ENCODE measurements at places on chromosomes 12 and 14. TPM values are rescaled to one million over a fixed set of nuclear protein-coding genes. Genes with fewer than 3 reads are reported as not detected.

CACNA2D4 gene
- total RNA-seq: not detected

SLC7A8 gene
- 6.7 TPM for total RNA-seq

SCN8A gene
- 13.8 TPM for total RNA-seq

INHBC gene
- total RNA-seq: not detected

CDK4 gene
- 152 TPM for total RNA-seq

HELB gene
- 0.86 TPM for total RNA-seq

CLEC1B gene
- total RNA-seq: not detected

EFS gene
- 8.6 TPM for total RNA-seq

EIF5 gene
- total RNA-seq: 133 TPM

DNA sequence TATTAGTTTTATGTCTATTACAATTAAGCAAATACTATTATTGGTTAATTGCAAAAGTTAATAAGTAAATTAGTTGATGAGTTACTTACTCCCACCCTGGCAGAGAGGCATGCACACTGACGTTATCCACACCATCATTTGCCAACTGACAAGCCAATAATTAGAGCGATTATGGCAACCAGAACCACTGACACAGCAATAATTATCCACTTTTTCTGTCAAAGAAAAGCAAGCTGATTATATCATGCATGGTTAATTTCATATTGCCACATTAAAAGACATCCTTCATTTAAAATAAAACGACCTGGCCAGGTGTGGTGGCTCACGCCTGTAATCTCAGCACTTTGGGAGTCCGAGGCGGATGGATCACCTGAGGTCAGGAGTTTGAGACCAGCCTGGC lies 43.1 kb downstream of the STX2 start:
- no peak for DNase-seq

GRCh38 chr14:71554959-71555612 lies 377.1 kb upstream of the RGS6 start:
- DNase-seq: no peak

GRCh38 chr12:104204690-104205480 lies 10.7 kb upstream of the TXNRD1 start:
- DNase-seq: no peak

DNA sequence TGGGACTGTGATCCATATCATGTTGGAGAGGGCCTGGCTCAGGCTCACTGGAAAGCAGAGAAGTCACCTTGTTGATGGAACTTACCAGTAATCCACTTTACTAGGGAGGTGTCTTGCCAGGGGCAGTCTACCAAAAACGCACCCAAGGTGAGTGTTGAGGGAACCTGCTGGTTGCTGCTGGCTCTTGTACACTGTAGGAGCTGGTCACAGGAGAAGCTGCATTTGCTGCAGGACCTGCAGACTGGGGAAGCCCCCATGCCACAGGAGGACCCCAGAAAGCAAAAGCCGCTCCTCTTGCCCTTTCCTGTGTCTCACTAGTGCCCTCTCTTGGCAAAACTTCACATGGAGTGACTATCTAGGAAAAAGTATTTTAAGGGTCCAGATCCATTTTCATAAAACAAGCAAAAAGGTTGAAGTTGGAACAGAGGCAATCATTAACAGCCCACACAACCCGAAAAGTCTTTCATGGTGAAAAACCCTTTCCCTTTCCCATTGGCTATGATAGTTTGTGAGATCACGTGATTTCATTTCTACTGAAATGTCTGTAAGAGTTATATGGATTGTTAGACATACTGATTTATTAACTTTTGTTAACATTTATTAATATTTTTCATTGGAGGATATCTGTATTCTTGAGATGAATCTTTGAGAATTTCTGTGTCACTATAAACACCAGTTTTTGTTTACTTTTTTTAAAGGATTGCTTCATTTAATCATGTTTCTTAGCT lies 59.2 kb downstream of the RASSF8 start:
- peak; percentile 61 for DNase-seq

DNA sequence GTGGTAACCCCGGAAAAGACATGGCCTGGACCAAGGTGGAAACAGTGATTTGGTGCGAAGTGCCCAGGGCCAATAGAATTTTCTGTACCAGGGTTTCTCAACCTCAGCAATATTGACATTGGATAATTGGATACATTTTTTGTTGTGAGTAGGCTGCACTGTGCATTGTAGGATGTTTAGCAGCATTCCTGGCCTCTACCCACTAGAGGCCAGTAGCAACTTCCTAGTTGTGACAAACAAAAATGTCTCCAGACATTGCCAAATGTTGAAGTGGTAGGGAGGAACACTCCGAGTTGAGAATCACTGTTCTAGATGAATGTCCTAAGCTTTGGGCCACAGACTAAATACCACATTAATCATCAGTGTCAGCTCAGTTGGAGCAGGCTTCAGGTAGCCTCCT lies 6.2 kb upstream of the CGRRF1 start:
- DNase-seq: peak; percentile 73

DNA sequence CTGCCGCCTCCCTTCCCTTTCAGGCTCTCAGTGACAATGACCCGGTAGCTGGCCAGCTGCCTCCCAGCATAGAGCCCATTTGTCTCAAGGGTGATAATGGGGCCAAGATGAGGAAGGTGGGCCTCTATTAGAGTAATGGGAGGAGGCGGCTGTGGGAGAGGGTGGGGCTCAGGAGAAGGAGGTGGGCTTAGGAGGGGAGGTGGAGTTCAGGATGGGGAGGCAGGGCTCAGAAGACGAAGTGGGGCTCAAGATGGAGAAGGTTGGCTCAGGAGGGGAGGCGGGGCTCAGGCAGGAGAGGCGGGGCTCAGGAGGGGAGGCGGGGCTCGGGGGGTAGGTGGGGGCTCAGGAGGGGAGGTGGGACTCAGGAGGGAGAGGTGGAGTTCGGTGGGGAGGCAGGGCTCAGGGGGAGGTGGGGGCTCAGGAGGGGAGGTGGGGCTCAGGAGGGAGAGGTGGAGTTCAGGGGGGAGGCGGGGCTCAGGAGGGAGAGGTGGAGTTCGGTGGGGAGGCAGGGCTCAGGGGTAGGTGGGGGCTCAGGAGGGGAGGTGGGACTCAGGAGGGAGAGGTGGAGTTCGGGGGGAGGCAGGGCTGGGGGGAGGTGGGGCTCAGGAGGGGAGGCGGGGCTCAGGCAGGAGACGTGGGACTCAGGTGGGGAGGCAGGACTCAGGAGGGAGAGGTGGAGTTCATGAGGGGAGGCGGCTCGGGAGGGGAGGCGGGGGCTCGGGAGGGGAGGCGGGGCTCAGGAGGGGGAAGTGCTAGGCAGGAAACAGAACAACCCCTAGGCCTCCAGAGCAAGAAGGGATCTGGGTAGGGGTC lies 36.8 kb downstream of the IQSEC3 start:
- peak; percentile 13 for DNase-seq

DNA sequence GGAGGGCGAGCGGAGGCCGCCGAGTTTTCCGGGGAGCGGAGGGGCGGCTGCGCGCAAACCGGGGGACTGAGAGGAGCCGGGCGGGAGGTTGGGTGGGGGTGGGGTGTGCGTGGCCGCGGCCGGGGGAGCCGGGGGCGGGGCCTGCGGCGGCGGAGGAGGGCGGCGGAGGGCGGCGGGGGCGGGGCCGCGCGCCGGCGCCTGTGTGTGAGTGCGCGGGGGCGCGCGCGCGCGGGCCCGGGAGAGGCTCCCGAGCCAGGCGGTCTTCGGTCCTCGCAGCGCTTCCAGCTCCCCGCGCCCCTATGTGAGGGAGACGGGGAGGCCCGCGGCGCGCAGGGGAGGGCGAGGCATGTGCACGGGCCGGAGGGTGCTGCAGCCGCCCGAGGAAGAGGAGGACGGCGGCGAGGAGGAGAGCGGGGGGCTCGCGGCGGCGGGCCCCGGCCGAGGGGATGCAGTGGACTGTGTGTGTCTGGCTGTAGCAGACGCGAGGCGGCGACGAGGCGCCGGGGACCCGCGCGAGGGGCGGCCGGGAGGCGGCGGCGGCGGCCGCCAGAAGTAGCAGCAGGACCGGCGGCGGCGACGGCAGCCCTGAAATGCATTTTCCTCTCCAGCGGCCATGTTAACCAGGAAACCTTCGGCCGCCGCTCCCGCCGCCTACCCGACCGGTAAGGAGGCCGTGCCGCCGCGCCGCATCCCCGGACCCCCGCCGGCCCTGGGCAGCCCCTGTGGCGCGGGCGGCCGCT lies at the start of gene DYRK2:
TSS of gene DYRK2 (plus strand) at position 225 of the 740 bp plus-strand sequence. CDS start at position 614, 389 bp downstream.
- peak; percentile 89 for DNase-seq

DNA sequence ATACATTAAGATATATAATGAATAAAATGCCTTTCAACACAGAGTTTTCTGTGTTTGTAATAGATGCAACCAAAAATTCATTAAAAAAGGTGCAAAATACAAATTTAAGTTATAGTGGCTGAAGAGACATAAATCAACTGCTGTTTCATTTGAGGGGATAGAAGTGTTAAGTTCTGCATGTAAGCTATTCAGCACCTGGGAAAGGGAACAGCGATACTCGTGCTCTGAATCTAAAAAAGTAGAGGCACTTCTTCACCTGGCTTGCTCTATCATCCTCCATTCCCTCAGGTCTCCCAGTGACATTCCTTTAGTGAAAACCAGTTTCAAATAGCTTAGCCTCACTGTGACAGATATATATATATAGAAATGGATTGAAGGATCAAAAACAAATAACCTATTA lies 222.6 kb downstream of the ACSS3 start:
- DNase-seq: peak; percentile 1

DNA sequence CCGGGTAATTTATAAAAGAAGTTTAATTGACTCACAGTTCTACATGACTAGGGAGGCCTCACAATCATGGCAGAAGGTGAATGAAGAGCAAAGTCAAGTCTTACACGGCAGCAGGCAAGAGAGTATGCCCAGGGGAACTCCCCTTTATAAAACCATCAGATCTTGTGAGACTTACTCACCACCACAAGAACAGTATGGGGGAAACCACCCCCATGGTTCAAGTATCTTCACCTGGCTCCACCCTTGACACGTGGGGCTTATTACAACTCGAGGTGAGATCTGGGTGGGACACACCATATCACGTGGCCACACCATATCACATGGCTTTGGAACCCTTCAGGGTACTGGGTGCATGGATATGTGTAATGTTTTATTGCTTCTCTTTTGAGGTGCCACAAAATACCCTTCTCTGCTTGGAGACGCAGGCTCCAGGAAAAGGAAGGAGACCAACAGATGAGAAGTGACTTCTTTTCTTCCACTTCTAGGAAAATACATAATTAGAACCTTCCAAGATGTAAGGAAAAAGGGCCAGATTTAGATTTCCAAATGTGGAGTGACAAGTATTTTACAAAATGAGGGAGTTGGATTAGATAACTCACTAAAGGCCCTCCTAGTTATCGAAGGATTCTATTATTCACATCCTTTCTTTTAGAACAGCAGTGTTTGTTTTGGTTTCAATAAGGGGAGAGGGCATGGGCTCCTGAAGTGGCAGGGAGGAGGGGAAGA lies 33.1 kb upstream of the ETFBKMT start:
- no peak for DNase-seq

- DNase-seq: no peak
These were observed 43.2 kb downstream of the TRAFD1 start for GRCh38 chr12:112168561-112168971.

DNA sequence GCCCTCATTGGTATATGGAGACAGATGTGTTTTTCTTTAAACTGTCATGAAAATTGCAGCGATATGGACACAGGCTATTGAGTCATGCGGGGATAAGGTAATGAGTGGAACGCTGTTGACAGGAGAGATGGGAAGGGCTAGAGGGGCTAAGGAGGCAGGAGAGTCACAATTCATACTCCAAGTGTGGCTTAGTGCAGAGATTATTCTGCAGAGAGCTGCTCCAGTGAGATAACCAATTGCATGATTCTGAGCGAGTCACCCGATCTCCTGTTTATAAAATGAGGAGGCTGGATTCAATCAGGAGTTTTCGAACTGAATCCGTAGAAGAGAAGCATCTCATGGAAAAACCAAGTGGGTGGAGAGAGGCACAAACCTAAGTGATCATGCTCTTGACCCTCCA lies 106.4 kb upstream of the PLEKHG7 start:
- peak; percentile 69 for DNase-seq

DNA sequence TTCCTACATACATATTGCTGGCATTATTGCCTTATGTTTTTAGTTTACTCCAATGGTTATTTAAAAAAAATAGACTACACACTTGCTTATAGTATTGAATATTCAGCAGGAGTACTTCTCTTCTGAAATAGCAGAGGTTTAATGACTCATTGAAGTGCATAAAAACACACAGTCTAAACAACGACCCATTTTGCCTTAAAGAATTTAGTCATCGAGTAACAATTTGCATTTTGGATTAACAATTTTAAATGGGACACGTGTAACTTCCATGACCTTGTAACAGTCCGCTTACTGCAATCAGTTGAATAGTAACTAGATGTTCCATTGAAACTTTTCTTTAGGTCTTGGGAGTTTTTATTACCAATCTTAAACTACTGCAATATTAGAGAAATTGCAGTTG lies 9.0 kb downstream of the TRHDE start:
- DNase-seq: peak; percentile 42

GRCh38 chr14:89365061-89365801 lies 51.8 kb downstream of the FOXN3 start:
- DNase-seq: no peak

DNA sequence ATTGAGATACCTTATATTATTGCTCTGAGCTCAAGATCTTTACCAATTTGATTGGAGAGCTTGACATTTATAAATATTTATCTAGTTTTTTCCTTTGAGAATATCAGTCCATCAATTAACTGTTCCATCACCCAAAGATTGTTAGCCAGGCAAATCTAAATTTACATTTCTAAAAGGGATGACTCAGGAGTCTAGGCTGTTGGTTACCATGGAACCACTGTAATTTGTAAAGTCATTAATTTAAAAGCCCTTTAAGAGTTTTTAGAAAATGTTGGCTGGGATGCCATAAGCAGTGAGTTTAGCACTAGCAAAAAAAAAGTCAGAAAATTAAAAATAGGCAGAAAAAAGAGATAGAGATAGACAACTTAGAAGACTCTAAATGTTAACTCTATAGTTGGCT lies 19.5 kb upstream of the SERPINA1 start:
- peak; percentile 54 for DNase-seq

DNA sequence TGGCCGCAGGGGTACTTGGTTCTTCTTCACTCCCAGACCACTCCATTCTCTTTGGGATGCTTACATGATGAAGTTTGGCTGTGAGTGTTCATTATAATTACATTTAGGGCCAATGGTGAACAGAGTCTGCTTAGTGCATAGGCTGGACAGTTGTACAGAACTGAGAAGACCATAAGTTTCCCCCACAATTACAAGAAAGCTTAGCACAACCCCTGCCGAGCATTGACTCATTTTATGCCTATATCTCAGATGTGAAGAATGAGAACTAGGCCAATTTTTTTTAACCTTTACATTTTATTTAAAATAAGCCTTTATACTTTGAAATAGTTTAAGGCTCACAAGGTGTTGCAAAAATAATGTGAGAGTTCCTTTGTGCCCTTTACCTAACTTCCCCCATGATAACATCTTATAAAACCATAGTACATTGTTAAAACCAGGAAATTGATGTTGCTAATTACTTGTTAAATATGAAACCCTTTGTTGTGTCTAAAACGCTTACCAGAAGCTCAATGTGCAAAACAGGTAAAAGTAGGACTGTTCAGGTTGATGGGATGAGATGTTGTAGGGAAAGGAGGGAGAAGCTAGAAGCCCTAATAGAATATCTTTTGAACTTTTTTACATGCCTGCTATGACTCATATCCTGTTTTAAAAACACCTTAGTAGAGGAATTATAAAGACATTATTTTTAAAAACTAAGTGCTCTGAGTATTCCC lies 47.2 kb downstream of the ALDH1L2 start:
- no peak for DNase-seq

Data from GM23248 (cell line).